ENCODE measurements at places on chromosomes 1 and 21.

DNA sequence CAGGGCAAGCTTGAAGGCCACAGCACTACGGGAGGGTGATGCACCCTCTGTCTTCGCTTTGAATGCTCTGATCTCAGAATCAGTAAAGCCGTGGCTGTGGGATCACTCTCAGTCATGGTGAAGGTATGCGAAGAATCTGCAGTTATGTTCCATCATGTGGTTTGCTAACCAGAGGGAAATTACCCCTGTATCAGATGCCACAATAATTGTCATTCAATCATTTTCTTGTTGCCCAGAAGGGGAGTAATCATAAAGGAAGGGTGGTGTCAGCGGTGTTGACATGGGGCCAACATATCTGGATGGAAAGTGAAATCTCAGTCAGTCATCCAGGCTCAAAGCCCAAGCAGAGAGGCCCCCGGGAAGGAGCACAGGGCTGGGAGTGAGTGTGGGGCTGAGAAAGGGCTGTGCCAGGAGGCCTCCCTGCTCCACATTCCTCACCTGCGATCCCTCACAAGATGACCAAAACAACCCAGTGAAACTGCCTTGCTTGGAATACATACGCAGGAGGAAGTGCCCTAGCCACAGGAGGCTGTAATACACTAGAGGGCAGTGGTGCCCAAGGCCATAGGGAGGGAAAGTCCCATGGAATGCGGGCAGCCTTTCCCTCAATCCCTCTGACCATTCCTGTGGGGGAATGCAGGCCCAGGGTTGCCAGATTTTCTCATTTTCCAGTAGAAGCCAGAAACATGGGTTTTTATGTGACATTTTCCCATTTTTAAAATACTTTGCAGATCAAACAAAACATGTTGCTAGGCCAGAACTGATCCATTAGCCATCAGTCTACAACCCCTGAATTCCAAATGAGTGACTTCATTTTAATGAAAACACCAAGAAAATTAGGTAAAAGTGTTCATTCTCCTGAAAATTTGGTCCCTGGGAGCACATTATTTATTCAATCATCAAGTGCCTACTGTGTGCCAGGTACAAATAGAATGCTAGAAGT lies 95.7 kb upstream of the VANGL1 start:
- peak; percentile 92 for DNase-seq

DNA sequence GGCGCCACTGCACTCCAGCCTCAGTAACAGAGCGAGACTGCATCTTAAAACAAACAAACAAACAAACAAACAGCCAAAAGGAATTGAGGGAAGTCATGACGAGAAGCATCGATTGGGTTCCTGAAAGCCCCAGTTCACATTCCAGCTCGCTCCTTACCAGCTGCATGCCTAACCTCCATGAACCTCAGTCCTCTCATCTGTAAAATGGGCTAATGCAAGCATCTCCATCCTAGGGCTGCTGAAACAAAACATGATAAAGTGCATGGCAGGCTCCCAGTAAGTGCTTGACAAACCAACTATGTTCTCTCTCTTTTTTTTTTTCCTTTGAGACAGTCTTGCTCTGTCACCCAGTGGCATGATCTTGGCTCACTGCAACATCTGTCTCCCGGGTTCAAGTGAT lies 79.7 kb upstream of the DISP3 start:
- no peak for DNase-seq

GRCh38 chr1:62685431-62685859 lies 2.7 kb downstream of the DOCK7 start:
- peak; percentile 36 for DNase-seq

- no peak for DNase-seq
Observed at GRCh38 chr1:40302475-40302874, 14.6 kb downstream of the COL9A2 start.

DNA sequence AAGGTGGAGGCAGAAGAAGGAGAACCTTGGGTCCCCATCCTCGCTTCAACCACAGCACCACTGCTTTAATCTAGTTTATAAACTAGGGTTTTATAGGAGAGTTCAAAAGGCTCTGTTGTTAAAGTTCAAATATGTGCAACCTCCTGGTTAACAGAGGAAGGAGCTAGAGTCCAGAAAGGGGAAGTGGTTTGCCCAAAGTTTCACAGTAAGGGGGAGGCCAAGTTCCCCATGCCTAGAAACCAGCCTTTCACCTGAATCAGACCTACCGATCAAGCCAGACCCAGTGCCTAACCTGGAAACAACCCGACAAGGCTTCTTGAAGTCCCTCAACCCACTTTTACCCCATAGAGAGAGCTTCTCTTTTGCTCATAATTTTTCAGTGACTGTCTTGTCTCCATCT lies 106.5 kb downstream of the PLPP3 start:
- DNase-seq = no peak

GRCh38 chr1:220213382-220213983 lies 58.8 kb downstream of the RAB3GAP2 start:
- no peak for DNase-seq

DNA sequence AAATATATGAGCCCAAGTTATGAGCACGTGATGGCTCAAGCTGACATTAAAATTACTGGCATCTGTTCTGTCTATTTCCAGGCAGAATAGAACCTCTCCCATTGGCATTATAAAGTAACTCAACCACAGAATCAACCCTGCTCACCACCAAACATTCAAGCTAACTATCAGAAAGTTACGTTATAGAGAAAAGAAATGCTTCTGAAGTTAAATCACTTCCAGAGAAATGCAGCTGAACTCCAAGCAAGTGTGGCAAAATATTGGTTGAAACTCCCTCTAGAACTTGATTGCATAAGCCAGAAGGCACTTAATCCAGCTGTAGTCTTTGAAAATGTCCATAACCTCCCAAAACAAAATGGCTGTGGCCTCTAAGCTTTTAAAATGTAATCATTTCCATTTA lies 36.2 kb upstream of the UBE2U start:
- DNase-seq = peak; percentile 39

- no peak for DNase-seq
Observed at GRCh38 chr1:206797534-206798383, 25.5 kb upstream of the IL10 start.

GRCh38 chr1:227779021-227779441 lies 36.4 kb upstream of the PRSS38 start:
- DNase-seq = no peak

DNA sequence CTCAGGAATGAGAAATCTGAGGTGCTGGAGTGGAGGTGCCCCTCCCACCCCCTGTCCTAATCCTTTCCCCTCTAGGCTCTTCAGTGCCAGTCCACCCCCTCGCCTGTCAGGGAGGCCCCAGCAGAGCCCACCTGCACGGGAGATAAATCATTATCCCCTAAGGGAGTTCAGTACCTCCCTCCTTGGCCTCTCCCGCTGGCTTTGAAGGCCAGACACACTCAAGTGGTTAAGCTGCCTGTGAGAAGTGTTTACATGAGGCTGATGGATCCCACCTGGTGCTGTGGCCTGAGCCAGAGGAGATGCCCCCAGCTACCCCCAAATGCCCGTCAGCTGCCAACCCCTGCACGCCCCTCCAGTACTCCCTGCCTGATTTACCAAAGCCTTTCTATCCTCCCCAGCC lies 3.7 kb downstream of the RSPO1 start:
- no peak for DNase-seq

- DNase-seq = no peak
Observed at GRCh38 chr1:38826262-38826661, 33.3 kb downstream of the RRAGC start.

DNA sequence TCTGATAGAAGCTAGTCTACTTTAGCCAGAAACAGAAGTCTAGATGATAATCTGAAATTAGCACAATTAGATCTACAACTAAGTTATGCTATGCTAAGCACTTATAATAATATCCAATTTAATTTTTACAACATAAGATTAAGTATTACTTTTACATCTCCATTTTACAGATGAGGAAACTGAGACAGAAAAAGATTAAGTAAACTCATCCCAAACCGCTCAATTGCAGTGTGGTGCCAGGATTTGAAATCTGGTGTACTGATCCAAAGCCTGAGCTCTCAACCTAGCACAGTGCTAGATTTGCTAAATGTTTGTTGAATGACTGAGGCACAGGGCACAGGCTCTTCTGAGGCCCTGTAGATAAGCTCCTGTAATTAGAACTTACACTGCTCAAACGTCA lies 13.8 kb downstream of the KNCN start:
- no peak for DNase-seq
